ENCODE measurements at places on chromosomes 11 and 22. TPM values are rescaled to one million over a fixed set of nuclear protein-coding genes. Genes with fewer than 3 reads are reported as not detected.
A peak's percentile ranks its signal among the peaks of the same experiment; 100 is the strongest.

Gene RAB39A
- 2.5 TPM for total RNA-seq

Gene SLC35F2
- total RNA-seq = 29.2 TPM

Gene CDKN1C
- total RNA-seq = 0.58 TPM

Gene LRRC32
- total RNA-seq = 5.6 TPM

Gene CCDC116
- 0.37 TPM for total RNA-seq

Gene ART1
- not detected for total RNA-seq

Gene LRRN4CL
- total RNA-seq = 0.45 TPM

Gene ASRGL1
- total RNA-seq = 1.3 TPM

Gene APOL5
- total RNA-seq = not detected

Gene HIC2
- total RNA-seq = 4.8 TPM

Gene OR52A1
- 0.03 TPM for total RNA-seq

Gene RAG2
- total RNA-seq = not detected

Gene OTOG
- total RNA-seq = not detected

GRCh38 chr11:116989184-116989583 lies 109.0 kb downstream of the SIK3 start:
- ATAC-seq = no peak

DNA sequence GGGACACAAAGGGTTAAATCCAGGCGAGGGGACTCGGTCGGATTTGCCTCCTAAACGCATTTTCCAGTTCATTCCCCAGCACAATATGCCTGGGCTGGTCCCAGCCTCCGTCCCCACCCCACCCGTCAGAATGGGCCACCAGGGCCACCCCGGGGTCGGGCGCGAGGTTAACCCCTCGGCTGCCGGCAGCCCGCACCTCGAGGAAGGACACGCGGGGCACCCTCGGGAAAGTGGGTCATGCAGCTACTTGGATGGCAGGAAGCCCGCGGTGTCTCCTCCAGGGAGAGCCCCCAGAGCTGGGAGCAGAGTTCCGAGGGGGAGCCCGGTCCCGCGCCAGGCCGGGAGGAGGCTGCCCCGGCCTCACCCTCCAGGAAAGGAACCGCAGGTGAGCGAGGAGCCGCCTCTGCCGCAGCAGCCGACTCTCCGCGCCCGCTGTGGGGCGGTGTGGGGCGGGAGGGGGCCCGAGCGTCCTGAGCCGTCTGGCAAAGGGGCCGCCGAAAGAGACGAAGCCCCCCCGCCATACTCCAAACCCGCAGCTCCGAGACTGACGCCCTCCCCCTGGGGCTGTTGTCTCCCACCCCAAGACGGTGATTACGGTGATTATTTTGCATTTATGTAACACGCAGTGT lies 1.4 kb downstream of the NECTIN1 start:
- no peak for ATAC-seq

- no peak for ATAC-seq
Observed at GRCh38 chr11:85723088-85723487, 37.1 kb upstream of the CCDC89 start.

GRCh38 chr11:58058276-58059006 lies 27.7 kb downstream of the OR6Q1 start:
- ATAC-seq = no peak

DNA sequence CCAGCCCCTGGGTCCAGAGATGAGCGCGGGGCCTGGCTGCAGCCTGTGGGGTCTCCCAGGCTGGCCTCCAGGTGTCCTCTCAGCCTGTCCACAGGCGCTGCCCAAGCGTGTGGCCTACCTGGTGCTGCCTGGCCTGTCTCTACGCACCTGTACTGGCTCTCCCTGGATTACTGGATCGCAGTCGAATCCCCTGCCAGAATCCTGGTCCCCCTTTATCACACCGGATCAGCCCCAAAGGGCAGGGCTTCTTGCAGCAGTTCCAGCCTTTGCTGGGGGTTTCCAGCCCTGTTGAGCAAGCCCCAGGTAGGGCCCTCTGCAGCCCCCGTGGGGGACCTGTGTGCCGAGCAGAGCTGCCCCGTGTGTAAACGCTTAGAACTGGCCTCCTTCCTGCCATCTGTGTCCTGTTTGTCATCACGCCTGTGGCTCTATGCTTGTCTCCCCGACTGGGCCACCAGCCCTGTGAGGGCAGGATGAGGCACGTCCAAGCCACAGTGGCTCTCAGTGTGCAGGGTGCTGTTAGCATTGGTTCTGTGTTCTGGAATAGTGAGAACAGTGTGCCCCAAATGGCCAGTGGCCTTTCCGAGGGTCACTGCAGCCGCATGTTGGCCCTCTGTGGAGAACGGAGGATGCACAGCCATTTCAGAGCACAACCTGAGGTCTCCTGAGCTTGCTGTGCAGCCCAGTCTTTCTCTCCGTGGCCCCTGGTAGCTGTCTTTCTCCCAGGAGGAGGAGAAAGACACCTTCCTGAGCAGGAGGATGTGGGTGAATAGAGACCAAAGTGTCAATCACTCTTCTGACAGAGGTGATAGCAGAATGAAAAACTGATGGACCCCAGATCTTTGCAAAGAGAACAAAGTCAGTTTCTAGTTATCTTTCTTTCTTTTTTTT lies 13.9 kb upstream of the TXNRD2 start:
- peak; percentile 12 for ATAC-seq

DNA sequence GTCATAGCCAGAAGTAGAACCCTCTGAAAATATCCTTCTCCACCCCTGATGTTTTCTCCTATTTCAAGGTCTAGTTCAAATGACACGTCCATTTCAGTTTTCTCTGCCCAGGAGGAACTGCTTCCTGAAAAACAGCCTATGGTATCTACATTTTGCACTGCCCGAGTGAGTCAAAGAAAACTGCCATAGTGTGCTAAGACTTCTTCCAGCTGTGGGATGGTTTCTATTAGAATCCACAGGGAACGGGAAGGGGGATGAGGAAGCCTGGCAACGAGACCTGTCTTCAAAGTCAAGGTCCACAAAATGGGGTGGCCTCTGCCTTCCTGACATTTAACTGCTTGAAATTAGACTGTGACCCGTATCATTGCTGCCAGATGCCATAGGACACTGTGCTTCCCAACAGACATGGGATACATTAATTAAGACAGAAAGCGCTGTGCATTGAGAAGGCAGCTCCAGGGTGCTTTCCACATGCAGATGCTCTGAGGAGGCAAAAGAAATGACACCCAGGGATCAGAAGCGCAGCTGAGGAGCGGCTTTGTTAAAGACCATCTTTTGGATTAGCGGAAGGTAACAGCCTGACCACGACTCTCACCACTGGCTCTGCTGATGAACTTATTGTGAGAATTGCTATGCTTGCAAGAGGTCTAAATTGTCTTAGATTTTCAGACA lies 39.4 kb upstream of the NUP50 start:
- ATAC-seq = no peak

GRCh38 chr22:20619045-20619892 lies 111.9 kb downstream of the MED15 start:
- ATAC-seq = no peak

- no peak for ATAC-seq
Observed at GRCh38 chr11:92050305-92050704, 174.3 kb upstream of the FAT3 start.

- ATAC-seq = peak; percentile 77
Observed at GRCh38 chr11:61083601-61084147, 18.6 kb upstream of the CD5 start.

DNA sequence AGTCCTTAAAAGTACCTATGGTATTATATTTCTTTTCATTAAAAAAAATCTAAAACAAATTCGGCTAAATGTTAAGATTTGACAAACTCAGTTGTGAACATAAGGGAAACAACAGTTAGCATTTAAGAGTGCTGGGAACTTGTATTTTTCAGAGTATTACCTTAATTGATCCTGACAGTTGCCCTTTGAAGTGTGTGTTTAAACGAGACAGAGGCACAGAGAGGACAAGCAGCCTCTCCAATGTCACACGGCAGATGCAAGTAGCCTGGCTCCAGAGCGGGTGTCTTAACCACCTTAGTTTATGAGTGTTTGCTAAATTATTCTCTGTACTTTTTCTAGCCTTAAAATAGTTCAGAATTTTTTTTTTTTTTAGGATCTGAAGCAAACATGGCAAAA lies 80.9 kb downstream of the TIMP3 start:
- no peak for ATAC-seq

GRCh38 chr22:24496661-24497060 lies 1.5 kb downstream of the UPB1 start:
- ATAC-seq = no peak

- ATAC-seq = no peak
Observed at GRCh38 chr11:87425943-87426342, 388.2 kb downstream of the TMEM135 start.

- peak; percentile 43 for ATAC-seq
Observed at GRCh38 chr11:19241260-19242178, 774 bp upstream of the E2F8 start.

DNA sequence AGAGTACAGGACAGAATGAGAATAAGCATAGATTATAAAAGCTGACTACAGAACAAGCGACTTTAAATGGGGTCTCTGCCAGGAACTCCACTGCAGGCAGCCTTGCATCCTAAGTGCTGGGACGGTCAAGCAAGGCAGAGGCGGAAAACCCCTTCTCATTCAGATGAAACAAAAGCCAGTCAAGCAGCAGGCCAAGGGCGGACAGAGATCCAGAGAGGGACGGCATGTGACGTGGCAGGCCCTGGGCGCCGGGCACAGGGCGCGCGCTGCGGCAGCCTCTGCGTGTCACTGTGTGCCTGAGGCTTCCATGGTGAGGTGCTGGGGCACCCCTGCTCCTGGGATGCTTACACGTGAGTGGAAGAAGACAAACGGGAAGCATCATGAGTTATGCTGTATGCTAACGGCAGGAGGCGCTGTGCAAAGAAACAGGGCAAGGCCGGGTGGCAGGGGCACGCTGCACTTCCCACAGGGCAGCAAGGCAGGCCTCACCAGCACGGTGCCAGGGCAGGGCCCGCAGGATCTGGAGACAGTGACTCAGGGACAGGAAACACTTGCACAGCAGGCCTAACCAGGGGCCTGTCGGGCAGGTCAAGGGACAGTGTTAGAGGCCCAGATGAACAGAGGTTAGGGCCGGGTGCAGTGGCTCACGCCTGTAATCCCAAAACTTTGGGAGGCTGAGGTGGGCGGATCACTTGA lies 6.2 kb downstream of the TOLLIP start:
- ATAC-seq = peak; percentile 31

GRCh38 chr22:16961477-16962186 lies 46.4 kb downstream of the GAB4 start:
- no peak for ATAC-seq

GRCh38 chr11:34068111-34068510 lies 16.6 kb downstream of the CAPRIN1 start:
- peak; percentile 64 for ATAC-seq

DNA sequence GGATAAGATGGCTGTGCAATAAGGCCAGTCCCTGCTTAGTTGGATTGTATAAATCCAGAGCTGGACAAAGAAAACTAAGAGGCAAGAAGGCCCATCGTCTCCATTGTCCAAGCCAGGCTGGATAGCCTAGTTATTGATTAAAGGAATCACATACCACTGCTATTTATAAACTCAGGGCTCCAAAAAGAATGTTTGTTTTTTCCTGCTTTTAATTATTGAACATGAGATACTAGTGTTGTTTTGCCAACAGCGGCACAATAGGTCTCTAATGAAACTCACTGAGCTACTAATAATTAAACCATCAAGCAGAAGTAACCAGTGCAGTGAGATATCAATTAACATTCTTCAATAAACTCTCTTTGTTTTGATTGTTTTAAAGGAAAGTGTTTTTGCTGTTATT lies 259.7 kb downstream of the INSC start:
- ATAC-seq = no peak

DNA sequence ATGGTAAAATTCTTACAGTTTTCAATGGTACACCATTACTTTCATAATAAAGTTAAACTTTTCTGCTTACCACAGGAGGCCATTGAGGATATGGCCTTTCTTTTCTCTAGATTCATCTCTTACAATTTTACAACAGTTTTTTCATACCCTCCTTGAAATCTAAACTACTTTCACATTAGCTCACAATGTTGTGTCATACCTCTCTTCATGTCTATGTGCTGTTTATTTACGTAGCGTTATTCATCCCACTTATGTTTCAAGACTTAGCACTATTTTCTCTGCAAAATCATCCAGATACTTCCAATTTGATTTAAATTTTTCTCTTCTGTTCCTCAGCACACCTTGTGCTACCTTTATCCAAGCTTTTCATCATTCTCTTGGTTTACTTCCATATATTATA lies 123.3 kb downstream of the METTL15 start:
- ATAC-seq = no peak

GRCh38 chr11:92775003-92775676 lies 194.3 kb upstream of the MTNR1B start:
- ATAC-seq = no peak

DNA sequence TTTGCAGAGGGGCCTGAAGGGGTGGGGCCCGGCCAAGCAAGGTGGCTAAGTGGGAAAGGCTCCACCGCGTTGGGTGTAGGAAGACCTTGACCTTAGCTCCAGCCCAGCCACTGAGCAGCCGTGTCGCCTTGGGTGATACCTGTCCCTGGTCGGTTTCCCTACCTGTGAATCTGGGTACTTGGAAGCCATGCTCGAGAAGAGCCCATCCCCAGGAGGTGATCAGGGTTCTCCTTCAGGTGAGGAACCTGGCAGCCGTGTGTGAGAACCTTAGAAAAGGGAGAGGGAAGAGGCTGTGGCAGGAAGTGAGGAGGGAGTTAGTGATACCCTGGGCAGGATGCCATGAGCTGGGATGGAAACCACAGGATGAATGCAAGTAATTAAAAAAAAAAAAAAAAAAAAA lies 21.6 kb downstream of the PPARA start:
- ATAC-seq = no peak

- ATAC-seq = no peak
Observed at GRCh38 chr11:37409124-37409523, 811.1 kb upstream of the RAG2 start.

DNA sequence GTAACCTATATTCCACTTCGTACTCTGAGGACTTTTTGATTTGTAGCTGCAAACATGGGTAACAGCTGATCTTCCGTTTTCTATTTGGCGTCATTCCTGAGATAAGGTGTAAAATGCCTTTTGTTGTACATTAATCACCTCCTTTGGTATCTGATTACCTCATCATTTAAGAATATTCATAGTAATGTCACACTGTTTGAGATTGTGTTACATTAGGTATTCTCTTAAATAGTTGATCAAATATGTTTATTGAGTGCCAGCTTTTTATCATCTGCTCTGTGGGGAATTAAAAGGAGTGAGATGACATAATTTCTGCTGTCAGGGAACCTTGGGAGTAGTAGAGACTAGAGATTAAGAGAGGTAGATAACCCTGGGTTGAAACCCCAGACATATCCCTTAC lies 5.9 kb downstream of the NCAM1 start:
- ATAC-seq = no peak

DNA sequence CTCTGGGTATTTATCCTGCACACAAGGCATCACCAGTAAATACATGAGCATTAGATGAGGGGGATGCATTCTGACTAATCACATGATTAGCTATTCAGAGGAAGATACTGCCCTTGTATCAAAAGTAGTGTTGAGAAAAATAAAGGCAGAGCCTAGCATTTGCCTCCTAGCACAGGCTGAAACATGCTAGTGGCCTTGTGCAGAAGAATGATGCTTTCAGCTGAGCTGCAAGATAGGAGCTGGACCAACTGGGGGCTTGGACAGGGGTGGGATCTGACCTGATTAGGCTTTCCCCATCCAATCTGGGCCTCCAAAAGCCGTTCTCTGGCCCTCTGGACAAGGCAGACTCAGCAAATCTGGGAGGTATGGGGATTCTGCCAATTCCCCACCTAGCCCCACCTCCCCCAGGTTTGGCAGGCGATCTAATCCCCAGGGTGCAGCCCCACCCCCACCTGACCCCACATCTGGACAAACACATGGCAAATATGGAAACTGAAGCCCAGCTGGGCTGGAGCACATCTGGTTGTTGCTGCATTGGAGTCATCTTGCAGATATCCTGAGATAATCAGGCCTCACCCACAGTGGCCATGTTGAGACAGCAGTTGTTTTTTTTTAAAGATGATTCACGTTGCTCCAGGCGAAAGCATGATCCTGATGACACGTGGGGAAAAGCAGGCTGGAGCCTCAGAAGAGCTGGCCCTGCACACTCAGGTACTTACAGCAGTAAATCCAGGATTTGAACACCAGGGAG lies 4.4 kb upstream of the MISFA start:
- ATAC-seq = no peak

Data from activated T-helper 17 cell treated with anti-CD3 and anti-CD28 coated beads, Interleukin-2, amount 50 U/mL, for 72 hours (primary cell).